Right cardiac atrium (tissue), 5 donors: ENCODE measurements at places on chromosomes 12 and 14. TPM values are rescaled to one million over a fixed set of nuclear protein-coding genes. Genes with fewer than 3 reads are reported as not detected.

DNA sequence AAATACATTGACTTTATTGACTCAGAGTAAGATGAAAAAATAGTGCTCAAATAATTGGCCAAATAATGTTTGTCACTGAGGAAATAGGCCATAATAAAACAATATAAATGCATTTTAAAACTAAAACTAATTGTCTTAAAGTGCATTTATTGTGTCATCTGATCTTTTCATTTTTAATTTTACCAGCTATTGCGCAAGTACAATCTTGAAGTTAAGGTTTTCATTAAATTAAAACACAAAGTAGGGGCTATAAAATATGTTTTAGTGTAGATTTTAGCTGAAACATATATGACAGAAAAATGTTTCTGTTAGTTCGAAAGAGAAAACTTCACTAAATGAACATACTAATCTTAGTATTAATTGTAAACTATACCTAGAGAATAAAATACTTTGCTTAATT, 832.8 kb downstream of the FSCB start:
- no peak for DNase-seq

GRCh38 chr12:5518584-5519365, 86.9 kb downstream of the NTF3 start:
- no peak for DNase-seq

DNA sequence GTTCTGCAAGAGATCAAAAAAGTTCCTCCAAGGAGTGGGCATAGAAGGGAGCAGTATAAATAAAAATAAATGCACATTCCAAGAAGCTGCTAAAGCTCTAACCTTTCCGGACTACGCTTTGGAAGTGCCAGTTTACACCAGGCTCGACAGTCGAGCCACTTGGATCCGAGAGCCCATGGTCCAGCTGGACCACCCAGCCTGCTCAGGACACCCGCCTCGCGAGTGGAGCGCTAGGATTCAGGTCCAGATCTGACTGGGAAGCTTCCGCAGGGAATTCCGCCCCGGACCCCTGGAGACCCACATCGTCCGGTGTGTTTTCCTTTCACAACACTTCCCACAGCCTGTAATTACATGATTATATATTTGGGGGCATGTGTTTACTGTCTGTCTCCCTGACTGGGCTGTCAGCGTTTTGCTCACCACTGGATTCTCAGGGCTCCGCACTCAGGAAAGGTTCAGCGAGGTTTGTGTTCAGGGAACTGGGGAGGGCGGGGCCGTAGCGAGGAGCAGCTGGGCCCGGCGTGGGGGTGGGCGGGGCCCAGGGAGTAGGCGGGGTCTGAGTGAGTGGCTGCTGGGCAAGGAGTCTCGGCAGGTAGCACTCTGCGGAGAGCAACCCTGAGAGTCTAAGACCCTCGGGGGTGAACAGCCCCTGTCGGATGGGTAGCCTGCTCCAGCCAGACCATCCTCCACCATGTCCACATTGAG, 52.3 kb upstream of the TMEM263 start:
- peak; percentile 90 for DNase-seq

- no peak for DNase-seq
Observed at GRCh38 chr12:51059086-51059485, 11.0 kb downstream of the LETMD1 start.

DNA sequence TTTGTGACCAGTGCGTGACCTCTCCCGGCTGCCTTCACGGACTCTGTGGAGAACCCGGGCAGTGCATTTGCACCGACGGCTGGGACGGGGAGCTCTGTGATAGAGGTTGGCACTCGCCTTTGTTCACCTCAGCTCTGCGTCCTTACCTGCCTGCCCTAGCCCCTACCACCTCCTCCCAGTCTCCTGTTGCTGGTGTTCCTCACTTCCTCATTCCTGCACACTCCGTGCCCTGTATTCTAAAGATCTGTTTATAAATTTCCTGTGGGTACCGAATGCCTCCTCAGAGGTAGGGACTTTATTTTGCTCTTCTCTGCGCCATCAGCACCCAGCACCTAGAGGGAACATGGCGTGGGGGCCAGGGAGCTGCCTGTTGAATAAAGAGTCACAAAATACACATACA, 2.3 kb downstream of the DLK1 start:
- no peak for DNase-seq

- DNase-seq: peak; percentile 77
Observed at GRCh38 chr12:3803865-3804472, 51.1 kb upstream of the CRACR2A start.

DNA sequence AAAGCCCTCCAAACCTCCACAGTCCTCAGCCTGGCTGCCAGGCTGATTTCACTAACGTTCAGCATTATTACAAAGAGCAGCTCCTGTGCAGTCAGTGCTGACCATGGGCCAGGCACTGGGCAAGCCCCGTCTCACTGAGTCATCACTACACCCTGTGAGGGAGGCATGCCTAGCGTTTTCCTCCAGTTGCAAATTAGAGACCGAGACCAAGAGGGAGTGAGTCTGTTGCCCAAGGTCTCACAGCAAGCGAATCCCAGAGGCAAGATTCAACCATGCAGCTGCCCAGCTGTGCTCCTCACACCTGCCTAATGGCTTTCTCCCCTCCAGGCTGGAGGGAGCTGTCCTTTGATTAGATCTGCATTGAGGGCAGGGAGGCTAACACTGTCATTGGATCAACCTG, 229.3 kb upstream of the LHX5 start:
- DNase-seq: no peak

Gene CFL2
- total RNA-seq: 318 TPM

Gene COCH
- 0.38 TPM for total RNA-seq

- DNase-seq: no peak
Observed at GRCh38 chr12:132056320-132056719, 87.8 kb downstream of the DDX51 start.

DNA sequence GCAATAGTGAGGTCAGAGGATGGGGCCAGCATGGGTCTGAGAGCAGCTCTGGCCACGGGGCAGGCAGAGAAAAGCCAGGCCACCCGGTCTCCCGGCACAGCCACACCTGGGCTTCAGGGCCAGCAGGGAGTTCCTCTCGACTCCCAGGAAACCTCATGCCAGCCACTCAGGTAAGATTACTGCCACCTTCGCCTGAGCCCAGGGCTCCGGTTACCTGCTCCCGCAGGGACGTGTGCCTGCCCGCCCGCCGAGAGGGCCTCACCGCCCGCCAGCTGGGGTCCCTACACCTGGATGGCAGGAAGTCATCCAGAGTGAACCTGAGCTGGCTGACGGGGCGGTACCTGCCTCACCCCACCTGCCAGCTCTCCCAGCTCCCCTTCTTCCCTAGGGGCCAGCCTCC, 7.3 kb downstream of the JAG2 start:
- no peak for DNase-seq

Gene ZDHHC22
- not detected for total RNA-seq

- no peak for DNase-seq
Observed at GRCh38 chr12:55037351-55037987, 17.7 kb downstream of the NEUROD4 start.
